Epithelial cell of esophagus (primary cell): ENCODE measurements at places on chromosomes 2 and 18.

DNA sequence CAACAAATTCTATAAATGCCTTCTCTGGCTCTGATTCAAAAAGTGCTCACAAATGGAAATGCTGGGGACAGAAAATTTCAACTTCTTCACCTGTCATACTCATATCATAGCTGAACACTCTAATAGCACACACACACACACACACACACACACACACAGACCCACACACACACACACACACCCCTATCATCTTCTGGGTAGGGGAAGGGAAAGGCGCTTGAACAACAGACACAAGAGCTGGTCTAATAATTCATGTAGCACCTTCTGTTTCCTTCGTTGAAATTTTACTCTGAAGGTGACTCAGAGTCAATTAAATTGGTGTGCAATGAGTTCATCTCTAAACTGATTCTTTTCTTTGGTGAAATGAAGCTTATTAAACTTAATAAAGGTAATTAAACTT is 32.9 kb downstream of the CD28 start:
- DNase-seq: no peak

- DNase-seq: peak; percentile 45
These were observed 528 bp upstream of the PCGF1 start for GRCh38 chr2:74507926-74508520.

DNA sequence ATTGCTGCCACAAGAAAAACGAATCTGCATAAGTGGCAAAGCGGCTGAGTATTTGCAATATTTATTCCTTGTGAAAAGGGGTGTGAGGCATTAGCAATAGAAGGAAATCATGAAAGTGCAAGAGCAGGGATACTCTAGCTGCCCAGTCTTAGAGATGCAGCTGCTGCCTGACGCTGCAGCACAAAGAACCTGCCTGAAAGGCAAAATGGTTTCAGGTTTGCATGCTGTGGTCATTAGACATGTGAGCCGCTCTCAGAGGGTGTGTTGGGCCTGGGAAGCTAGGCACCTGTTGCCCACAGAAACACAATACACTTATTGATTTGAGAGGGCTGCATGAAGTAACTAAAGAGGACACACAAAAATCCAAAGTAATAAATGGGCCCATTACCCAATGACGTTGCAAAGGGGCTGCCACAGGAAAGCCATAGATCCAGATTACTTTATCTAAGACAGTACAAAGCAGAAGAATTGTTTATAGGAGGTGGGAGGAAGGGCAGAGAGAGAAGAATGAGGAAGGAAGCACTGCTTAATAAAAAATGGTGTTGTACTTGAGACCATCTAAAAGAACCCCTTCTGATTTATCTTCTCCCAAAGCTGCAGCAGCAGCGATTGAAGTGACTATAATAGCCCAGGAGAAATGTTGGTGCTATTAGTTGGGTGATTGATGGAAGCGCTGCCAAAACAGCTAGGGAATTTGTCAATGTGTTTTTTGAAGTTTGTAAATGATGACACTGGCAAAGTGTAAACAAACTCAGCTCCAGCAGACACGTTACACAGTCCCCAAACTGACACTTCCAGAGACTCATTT is 492.4 kb upstream of the ACVR2A start:
- DNase-seq: no peak

DNA sequence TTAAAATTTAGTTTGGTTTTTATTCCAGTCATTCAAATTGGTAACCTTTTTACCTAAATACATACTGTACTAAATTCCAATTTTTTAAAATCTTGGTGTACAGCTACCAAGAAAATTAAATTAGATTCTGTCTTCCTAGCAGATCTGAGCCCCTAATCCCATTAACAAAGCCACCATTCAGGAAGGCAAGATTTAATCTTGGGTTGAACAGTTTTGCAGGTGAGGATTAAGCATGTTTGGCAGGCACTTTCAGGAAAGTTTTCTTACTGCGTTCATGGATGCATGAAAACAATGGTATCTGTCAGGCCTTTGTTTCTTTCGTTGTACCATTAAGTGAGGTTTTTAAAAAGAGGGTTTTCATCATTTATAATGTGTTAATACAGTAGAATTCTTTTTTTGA is 32.8 kb downstream of the ITPRID2 start:
- no peak for DNase-seq

DNA sequence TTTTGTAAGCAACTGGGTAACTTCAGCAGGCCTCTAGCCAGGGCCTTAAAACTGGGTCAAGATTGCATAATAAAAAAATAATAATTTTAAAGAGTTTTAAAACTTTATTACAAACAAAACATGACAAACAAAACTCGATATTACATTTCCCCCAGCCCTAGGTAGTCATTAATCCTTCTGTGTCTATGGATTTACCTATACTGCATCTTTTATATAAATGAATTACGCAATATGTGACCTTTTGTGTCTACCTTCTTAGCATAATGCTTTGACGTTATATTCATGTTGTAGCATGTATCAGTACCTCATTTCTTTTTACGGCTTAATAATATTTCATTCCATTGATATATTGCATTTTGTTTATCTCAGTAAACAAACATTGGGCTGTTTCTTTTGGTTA is 113.5 kb downstream of the CCDC178 start:
- no peak for DNase-seq

- DNase-seq: peak; percentile 92
These were observed 3.1 kb downstream of the MLPH start for GRCh38 chr2:237490009-237490711.

GRCh38 chr18:51275712-51276476 is 78.4 kb upstream of the MEX3C start:
- DNase-seq: peak; percentile 25

DNA sequence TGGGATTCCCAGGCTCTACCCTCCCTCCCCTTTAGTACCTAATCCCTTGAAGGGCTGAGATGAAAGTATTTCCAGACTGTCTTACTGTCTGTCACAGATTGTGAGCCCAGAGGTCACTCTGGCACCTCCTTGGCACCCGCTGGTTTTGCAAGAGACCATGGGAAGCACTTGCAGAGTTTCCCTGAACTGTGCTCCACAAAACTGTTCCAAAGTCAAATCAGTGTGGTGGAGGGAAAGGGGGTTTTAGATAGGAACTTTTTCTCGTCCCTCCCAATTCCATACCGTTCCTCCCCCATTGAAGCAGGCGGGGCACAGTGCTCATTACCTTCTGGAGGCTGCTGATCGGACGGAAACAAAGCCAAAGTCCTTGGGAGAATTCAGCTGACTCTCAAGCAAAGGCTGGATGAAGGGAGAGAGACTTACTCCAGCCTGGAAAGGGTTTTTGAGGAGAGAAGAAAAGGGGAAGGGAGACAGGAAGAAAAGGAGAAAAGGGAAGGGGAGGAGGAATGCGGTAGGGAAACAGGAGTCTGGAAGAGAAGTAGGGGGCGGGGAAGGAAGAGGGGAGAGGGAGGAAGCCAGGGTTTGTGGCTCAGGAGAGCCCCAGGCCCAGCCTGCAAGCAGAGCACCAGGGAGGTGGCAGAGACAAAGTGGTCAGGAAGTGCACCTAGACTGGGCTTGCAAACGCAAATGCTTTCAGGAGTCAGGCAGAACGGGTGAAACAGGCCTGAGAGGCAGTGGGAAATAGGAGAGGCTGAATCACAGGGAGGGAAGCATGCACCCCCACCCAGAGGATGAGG is 88.4 kb upstream of the SP3 start:
- DNase-seq: peak; percentile 80

- DNase-seq: peak; percentile 61
These were observed 57.4 kb downstream of the ADI1 start for GRCh38 chr2:3461801-3462492.

GRCh38 chr18:21191596-21192307 is 50.3 kb upstream of the GREB1L start:
- DNase-seq: peak; percentile 75

DNA sequence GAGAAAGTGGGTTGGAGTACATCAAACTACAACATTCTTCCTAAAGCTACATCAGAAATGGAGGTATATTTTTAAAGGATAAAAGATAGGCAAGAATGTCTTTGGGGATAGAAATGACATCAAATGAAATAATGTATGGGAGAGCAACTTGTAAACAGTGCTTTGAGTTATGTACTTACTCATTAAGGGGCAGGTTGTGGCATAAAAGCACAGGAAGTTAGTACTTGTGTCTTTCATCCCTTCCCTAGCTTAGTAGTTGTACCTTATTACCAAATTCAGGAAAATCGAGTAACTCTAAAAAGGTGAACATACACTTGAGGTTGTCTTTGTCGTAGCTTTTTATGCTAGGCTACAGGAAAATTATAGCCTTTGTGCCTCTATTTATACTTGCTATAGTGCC is 28.9 kb downstream of the PPP1CB start:
- DNase-seq: peak; percentile 53
